ENCODE measurements at places on chromosomes 16 and 17.

GRCh38 chr17:14553847-14554246 lies 253.0 kb downstream of the HS3ST3B1 start:
- no peak for DNase-seq

DNA sequence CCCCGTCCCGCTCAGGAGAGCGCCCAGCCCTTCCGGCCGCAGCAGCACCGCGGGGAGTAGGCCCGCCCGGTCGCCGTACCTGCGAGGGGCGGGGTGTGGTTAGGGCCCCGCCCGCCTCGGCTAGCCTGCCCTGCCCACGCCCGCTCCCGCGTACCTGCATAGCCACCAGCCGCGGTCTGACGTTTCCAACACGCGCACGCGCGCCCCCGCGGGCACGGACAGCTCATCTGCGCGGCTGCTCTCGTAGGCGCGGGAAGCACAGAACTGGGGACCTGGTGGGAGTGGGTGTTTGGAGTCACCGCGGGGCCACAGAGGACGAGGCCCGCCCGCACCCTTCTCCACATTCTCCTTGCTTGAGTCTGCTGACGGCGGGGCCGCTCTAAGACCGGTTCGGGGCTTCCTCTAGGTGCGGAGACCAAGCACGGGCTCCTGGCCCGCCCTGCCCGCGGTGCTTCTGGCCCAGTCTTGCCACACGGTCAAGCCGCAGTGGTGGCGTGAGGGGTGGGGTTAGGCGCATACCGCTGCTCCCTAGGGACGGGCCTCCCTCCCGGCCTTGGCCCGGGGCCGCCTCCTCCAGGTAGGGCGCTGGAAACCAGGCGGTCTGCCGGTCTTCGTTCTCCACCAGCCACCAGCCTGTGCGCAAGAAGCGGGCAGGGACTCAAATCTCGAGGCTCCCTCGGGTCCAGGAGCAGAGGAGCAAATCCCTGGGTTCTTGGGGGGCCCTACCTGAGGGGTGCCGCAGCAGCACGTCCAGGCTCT lies 1.8 kb downstream of the NOXO1 start:
- no peak for DNase-seq

DNA sequence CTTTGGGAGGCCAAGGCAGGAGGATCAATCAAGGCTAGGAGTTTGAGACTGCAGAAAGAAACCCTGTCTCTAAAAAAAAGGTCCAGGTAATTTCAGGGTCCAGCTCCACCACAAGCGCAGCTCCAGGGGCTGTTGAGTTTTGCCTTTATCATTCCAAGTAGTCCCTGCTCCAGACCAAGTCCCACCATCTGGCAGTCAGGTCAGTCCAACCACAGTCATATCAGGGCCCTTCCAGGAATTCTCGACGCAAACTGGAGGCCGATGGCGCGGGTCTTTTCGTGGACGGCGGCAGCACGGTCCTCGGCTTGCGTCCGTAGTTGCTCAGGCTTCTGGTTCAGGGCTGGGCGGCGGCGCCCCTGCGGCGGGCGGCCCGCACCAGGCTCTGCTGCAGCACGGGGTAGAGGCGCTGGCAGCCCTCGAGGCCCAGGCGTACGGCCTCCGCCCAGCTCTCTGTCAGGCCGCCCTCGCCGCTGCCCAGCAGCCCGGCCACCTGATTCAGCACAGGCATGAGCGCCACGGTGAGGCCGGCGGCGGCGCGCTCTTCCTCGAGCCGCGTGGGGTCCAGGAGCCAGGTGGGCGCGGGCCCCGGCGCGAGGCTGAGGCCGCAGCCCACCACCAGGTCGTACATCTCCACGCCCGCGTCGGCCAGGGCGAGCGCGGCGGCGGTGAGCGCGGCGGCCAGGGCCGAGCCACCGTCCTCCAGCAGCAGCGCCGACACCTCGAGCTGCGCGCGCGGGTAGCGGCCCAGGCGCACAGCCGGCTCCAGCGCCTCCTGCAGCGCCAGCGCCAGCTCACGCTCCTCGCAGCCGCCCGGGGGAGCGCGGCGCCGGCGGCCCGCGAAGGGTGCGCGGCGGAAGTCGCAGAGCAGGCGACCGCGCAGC lies 752 bp downstream of the EXOSC6 start:
- DNase-seq, result peak; percentile 45

DNA sequence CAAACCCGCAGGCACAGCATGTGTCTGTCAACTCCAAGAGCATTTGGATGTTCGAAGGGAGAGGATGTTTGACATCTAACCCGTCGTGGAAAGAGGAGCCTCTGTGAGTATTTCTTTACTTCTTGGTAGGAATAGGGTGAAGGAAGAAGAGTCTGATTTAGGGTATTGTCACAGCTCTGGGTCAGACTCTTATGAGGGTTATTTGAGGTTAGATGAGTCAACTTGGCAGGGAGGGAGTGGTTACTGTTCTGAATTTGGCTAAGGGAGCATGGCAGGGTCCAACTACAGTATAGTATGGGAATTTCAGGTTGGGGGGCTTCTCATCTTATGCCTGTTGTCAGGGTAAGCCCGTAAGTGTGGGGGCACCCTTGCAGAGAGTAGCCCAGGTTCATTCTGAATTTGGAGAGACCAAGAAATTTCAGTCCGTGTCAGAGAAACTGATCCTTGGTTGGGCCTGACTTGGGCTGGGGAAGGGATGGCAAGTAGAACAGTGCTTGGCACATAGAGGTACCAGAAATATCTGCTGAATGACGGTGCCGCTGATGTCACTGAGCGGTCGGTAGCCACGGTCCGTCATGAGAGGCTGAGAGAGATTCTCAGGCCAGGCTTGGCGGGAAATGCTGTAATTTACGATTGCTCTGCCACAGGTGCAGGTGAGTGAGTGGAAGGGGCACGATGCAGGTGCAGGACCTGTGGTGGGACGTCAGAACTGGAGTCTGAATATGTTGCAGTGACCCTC lies 43.2 kb downstream of the MYH3 start:
- no peak for DNase-seq

- DNase-seq, result no peak
Observed at GRCh38 chr17:77286391-77286640, 145.5 kb downstream of the SEC14L1 start.

DNA sequence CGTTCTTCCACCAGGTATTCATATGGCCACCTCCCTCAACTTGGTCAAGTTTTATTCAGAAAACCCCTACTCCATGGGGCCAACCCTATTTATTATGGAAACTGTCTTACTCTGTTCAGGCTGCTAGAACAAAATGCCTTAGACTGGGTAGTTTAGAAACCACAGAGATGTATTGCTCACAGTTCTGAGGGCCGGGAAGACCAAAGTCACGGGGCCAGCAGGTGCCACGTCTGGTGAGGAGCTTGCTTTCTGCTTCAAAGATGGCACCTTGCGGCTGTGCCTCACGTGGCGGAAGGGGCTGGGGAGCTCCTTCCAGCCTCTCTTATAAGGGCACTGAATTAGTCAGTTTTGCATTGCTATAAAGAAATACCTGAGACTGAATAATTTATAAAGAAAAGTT lies 74.3 kb downstream of the AXIN2 start:
- no peak for DNase-seq

Data from neuronal stem cell (in vitro differentiated cells).